NCI-H345 (cell line): ENCODE measurements at places on chromosomes 16 and 17.
A peak's percentile ranks its signal among the peaks of the same experiment; 100 is the strongest.

GRCh38 chr16:75379911-75380847 lies 53.1 kb downstream of the CFDP1 start:
- DNase-seq: no peak

- no peak for DNase-seq
Measured at GRCh38 chr17:44558710-44559633, 1.7 kb downstream of the FZD2 start.

DNA sequence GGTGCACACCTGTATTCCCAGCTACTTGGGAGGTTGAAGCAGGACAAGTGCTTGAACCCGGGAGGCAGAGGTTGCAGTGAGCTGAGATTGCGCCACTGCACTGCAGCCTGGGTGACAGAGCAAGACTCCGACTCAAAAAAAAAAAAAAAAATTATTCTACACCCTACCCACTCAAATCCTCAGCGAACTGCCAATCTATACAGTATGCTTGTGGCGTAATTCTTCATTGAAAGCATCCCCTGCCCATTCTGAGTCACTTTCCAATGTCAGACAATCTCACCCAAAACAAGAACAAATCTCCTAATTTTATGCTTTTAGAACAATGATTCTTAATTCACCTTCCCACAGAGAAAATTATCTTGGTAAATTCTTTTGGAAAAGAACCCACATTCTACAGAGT lies 12.0 kb downstream of the AMFR start:
- DNase-seq: no peak

DNA sequence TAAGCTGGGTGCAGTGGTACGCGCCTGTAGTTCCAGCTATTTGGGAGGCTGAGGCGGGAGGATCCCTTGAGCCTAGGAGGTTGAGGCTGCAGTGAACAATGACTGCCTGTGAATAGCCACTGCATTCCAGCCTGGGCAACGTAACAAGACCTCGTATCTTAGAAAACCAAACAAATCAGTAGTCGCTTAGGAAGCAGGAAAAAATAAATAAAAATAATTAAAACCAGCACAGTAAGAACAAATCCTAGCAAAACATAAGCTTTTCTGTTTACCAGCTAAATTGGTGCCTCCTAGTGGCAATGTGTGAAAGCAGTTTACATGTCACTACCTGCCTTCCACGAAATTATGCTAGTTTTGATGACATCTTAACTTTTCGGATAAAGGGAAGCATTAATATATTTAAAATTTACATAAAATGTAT lies 1.3 kb downstream of the ARMC5 start:
- DNase-seq: peak; percentile 36

GRCh38 chr17:44981221-44981968 lies 13.3 kb upstream of the C1QL1 start:
- DNase-seq: no peak

DNA sequence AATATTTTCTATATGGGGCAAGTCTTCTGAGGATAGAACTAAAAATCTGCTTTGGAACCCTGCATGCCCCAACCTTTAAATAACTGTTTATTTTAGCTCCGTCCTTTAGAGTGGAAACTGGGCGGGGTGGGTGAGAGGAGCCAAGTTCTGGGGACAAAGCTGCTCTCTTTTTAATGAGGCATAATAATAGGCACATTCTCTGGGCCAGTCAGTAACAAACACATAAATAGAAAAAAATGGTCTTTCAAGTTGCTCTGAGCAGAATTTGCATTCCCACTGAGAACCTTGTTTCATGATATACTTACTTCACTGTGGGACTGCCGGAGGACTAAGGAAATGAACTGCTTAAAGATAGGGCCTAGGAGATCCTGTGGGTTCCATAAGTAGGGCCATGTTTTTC lies 51.5 kb downstream of the KNOP1 start:
- no peak for DNase-seq

DNA sequence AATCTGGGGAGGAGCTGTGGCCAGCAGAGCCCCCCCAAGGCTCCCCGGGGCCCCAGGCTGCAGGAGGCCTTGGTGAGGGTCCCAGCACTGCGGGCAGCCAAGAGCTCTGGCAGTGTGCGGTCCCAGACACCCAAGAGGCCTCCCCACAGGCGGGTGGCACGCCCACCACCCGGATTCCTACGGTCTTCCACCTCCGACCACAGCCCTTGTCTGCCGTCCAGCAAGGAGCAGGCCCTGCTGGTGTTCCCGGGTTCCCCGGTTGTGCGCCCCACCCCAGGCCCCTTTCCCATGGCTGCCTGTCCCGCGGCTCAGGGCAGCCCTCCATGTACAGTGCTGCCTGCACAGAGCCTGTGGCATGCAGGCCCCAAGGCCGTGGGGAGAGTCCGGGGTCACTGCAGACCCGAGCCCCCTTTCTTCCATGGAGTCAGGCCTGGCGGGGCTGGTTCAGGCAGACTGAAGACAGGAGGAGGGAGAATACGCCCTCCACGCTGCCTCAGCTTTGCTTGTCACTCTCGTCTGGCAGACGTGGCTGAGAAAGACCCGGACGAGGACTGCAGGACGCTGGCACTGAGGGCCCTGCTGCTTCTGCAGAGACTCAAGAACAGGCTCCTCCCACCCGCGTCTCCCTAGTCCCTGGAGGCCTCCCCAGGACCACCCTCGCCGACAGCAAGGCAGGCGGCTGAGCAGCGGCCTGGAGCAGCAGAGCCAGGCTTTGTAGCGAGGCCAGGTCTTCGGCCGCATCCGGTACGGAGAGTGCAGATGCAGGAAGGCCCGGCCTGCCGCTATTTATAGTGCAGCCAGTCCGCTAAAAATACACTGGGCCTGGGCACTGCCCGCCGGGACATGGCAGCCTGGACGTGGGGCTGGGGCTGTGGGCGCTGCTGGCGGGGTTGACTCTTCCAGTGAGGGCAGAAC lies 16.4 kb downstream of the TELO2 start:
- no peak for DNase-seq

DNA sequence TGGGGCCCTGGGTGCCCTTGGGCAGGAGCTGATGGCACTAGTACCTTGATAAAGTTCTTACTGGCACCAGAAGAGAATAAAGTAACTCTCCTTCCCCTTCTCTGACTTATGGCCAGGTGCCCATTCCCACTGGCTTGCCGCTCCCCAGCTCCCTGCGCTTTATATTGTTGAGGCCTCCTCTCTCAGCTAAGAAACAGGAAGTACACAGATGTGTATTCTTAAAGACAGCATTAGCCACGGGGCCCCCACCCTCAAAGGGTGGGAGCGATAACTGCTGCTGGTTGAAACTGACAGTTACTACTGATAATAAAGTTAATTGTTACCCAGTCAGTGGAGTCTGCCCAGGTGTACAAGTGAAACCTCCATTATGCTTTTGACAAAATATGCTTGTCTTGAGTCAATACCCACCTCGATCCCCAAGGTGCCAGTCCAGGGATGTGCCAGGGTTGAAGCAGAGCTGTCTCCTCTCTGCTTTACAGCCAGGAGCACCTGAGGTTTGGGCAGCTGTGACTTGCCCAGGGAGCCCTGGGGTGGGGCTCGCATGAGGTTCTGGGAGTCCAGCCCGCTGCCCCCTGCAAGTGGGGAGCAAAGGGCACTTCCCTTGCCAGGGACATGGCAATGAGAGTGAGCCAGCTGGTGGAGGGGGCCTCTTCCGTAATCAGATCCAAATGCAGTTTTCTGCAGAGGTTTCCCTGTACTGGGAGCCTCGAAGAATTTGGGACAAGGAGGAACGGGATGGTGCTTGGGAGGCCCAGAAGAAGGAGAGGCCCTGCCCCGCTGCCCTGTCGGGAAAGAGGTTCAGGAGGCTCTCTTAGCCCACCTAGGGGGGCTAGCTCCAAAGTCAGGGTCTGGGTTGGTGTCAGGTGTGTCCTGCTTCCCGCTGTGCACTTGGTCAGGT lies 5.4 kb upstream of the CLDN9 start:
- no peak for DNase-seq

DNA sequence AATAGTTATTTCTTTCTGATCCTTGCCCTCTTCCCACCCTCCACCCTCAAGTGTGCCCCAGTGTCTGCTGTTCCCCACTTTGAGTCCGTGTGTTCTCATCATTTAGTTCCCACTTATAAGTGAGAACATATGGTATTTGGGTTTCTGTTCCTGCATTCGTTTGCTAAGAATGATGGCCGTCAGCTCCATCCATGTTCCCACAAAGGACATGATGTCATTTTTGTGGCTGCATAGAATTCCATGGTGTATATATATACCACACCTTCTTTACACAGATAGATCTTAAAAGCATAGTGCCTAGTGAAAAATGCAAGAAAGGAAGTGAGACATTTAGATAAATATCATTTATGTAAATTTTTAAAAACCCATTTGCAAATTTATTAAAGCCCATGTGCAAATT lies 33.1 kb downstream of the HS3ST2 start:
- DNase-seq: no peak

DNA sequence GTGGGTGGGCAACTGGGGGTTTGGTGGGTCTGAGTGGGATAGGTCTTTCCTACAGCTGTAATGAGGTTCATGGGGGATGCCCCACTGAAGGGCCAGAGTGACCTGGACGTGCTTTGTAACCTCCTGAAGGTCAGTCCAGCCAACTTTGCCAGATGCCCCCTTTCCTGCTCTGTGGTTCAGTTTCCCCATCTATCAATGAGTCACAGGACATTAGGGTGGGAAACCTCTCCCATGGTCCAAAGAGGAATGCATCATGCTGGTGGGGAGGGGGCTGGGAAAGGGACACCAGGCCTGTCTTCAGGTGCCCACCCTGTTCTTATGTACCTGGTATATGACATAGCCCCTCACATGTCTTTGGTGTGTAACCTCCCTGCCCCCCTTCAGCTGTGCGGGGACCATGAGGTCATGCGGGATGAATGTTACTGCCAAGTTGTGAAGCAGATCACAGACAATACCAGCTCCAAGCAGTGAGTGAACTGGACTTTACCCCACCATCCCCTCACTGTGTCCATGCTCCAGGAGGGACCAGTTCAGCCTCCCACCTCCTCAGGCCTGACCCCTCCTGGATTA lies 24.0 kb upstream of the ALKBH5 start:
- no peak for DNase-seq

- no peak for DNase-seq
Measured at GRCh38 chr16:1123525-1124230, 27.6 kb upstream of the C1QTNF8 start.

DNA sequence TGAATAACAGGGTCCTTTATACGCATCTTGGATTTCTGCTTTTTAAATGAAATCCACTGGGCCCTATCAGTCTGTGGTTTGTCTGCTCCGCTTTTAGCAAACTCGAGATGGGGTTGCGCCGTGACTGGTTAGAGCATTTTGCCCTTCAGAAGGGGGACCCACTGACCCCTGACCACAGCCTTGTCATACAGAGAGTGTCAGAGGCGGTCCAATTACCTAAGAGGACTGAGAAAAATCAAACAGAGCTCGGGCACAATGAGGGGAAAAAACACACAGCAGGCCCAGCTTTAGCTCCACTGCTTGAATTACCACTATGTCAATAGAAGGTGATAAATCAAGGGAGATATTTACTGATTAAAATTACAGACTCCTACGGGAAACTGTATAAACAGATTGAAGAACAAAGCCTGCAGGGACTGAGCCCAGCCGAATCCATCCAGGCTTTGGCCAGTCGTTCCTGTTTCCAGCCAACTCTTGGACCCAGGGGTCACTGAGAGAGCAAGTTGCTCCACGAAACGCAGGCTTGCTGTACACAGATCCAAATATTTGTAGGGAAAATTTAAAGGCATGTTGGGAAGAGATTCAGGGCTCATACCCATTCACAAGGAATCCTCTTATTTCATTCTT lies 131.9 kb upstream of the ZFHX3 start:
- DNase-seq: peak; percentile 43

DNA sequence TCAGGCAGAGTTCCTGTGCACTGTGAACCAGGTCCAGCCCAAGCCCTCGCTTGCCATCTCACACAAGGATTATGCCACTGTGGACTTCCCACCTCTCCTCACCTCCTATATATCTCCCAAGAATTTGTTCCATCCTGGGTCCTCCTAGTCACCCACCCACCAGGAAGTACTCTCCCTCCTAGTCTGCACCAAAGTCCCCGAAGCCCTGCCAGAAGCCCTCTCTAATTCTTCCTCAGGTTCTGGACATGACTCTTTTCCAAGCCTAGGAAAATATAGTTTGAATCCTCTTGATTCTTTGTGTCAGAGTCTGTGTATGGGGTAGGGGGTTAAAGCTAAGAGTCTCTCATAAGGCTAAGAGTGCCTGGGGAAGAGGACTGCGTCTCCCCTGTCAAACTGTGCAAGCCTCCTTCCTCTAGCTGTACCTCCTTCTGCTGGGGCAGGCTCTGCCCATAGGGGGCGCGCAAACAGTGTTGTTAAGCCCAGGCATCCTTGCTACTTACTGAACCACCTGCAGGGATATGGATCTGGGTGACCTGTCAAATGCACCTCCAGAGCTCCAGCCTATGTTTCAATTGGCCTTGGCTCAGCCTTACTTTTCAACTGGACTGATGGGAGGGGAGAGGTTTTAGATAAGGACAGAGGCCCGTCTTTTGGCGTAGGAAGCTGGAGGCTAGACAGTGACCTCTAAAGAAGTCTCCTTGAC lies 16.6 kb upstream of the DLX4 start:
- DNase-seq: peak; percentile 66

DNA sequence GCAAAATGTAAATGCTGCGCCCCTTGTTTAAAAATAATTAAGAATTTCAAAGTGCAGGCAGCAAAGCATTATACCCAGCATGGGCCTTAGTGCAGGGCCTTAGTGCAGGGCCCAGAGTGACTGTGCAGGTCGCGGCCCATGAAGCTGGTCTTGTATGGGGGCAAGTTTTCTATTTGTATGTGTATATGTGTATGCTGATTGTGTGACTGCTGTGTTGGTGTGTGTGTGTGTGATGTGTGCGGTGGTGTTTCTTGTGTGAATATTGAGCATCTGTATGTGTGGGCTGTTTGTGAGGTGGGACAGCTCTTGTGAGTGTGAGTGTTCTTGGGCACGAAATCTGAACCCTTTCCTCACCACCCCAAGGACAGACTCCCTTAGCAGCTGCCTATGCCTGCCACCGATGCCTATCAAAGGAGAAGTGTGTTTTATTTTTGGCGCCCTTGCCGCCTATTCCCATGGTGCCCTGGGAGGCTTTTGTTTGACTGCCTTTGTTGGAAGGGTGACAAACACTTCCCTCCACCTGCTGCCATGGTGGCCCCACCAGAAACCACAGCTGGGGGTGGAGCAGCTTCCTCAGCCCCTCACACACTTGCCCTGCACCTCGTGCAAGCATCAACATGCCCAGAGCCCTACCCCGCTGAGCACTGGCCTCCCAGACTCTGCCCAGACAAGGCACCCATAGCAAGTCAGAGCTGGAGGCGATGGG lies 18.0 kb downstream of the CCR7 start:
- DNase-seq: peak; percentile 98

- DNase-seq: no peak
Measured at GRCh38 chr17:67369676-67370075, 3.3 kb upstream of the PSMD12 start.

- DNase-seq: no peak
Measured at GRCh38 chr16:78199325-78200022, 100.0 kb downstream of the WWOX start.

GRCh38 chr17:5825717-5826330 lies 241.5 kb upstream of the NLRP1 start:
- DNase-seq: no peak

- DNase-seq: peak; percentile 41
Measured at GRCh38 chr17:39208893-39209292, 8.8 kb downstream of the RPL19 start.
